ENCODE measurements at places on chromosomes 3 and 15.

- no peak for DNase-seq
Measured at GRCh38 chr3:47971081-47971480, 45.1 kb downstream of the MAP4 start.

DNA sequence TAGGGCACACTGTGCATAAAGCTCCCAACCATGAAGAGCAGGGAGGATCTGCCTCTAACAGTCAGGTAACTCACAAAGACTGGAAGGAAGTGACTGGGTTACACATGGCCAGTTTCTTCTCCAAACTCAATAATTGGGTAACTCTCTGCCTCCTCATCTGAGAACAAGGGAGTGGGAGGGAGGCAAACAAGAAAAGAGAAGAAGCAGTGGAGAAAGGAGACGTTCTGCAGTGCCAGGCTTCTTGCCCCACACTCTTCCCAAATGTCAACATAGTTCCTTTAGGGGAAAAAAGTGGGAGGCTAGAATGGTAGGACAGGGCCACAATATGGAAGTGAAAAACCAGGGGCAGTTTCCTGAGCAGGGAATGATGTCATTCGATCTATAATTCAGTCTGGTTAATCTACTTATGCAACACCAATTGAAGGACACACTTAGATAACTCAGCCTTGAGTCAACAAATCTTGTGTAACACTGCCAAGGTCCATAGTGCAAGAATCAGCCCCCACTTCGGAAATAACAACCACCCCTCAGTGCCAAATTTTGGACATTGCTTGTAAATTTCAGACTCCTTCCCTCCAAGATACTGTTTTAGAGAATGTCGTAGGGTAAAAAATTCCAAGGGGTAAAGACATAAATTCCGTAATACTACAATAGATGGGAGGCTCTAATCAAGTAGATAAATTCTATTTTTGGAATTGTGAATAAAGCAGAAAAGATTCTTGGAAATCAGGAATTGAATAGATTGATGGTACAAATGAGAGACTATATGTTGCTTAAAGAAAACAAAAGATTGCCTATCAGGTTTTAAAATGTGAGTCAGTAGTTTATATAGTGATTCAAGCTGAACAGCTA, 143.0 kb downstream of the LPP start:
- DNase-seq, result no peak

GRCh38 chr3:193574488-193575070, 18.4 kb upstream of the OPA1 start:
- DNase-seq, result no peak

DNA sequence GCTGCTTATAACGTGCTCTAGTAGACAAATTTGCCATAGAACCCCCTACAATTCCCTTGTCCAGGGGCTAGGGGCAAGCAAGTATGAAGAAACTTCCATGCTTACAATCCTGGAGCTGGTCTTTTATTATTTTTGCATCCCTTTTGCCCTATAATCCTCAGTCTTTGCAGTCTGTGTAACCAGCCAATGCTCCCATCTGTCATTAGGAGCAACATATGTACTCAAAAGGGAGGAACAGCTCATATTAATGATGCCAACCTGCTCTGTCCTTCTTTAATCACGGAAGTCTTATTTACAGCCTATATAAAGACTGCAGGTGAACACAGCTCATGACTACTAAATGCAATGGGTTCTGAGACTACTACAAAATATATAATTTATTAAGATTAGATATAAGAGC, 263.3 kb downstream of the ZIC1 start:
- DNase-seq, result no peak

DNA sequence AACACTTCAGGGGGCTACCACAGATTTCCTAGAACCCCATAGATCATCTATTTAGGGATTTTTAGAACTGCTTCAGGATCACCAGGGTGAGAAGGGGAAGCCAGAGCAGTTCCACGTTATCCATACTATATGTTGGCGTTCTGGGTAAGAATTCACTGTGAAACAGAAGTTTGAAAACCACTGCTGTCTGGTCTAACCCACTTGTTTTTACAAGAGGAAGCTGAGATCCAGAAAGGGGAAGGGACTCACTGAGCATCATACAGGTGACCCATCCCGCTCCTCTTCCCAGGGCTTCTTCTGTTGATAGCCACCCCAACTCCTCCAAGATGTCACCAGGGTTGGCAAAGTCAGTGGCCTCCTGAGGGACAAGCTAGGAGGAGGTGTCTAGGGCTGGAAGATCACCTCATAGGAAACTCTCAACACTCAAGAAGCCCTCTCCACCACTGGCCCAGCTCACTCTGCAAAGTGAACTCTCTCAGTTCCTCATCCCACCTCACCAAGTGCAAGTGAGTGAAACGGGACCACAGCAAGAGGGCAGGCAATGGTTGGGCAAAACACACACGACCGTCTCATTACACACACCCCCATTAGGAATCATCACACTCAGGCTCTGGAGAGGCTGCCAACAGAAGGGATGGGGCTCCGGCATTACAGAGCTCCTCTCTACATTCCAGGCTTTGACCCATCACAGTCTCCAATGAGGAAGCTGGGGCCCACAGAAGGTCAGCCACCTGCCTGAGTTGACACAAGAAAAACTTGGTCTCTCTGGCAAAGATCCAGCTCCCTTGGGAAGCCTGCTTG, 1.8 kb downstream of the DAPK2 start:
- DNase-seq, result no peak

- DNase-seq, result no peak
Measured at GRCh38 chr15:42693496-42693895, 43.4 kb downstream of the CDAN1 start.

GRCh38 chr15:75531041-75531450, 48.1 kb downstream of the PTPN9 start:
- no peak for DNase-seq

DNA sequence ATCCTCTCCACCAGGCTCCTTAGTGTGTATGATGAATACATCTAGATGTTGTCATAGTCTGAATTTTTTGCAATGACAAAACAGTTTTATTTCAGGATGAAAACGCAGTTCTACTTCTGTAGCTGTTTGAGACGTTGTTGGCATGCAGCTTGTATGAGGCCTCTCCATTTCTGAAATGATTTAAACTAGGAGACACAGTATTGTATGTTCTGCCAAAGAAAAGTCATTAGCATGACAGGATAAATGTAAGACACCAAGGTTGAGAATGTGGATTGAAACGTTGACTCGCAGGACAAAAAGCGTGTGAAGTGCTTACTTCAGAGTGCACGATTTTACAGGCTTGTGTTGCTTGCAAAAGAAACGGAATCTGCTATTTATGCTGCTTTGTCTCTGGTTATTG, 35.3 kb downstream of the ABHD17C start:
- DNase-seq, result no peak

DNA sequence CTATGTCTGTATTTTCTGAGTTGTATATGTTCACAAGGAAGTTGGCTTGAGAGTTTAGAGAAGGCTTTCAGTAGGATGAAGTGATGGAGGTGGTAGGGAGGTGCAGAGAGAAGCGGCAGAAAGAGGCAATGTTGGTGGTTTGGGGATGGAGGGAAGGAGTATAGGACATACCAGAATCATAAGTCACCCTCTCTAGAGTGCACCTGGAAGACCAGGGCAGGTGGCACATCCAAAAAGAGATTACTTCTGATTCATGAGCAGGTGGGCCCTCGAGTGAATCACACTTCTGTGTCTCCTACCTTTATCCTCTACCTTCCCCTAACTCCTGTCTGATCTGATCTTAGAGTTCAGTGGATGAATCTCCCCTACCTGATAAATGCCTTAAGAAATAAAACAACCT, 41.8 kb upstream of the MRPL3 start:
- DNase-seq, result no peak

- DNase-seq, result no peak
Measured at GRCh38 chr3:196169836-196170240, 41.4 kb downstream of the ZDHHC19 start.

GRCh38 chr3:196947136-196947859, 5.0 kb upstream of the NCBP2 start:
- DNase-seq, result no peak

DNA sequence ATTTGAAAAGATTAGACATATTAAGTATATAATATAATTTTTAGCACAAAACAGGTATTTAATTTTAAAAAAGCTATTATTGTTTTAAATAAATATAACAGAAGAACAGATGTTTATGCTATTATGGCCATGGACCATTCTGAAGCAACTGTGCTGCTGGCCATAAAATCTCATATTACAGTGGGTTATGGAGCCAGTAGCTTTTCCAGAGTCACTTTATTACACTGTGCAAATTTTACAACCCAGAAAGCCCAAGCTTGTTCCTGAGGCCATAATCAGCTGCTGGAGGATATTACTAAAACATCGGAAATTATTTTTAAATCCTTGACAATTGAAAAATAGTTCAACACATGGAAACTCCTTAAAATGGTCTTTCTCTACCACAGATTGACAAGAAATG, 557.3 kb upstream of the KCNMB2 start:
- no peak for DNase-seq

DNA sequence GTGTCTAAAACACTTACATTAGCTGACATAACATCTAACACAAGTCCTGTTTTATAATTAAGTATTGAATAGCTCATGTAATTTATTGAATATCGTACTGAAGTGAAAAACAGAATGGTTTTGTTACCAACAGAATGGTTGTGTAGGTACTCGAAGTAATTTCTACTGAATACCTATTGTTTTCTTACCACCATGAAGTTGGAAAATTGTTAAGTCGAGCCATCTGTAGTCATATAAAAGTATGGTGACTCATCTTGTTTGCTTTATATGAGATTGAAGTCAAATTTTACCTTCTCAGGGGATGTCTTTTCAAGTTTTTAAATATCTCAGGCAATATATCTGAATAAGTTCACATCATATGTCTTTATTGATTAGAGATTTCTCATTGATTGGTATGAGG, 37.6 kb downstream of the PIAS1 start:
- no peak for DNase-seq

DNA sequence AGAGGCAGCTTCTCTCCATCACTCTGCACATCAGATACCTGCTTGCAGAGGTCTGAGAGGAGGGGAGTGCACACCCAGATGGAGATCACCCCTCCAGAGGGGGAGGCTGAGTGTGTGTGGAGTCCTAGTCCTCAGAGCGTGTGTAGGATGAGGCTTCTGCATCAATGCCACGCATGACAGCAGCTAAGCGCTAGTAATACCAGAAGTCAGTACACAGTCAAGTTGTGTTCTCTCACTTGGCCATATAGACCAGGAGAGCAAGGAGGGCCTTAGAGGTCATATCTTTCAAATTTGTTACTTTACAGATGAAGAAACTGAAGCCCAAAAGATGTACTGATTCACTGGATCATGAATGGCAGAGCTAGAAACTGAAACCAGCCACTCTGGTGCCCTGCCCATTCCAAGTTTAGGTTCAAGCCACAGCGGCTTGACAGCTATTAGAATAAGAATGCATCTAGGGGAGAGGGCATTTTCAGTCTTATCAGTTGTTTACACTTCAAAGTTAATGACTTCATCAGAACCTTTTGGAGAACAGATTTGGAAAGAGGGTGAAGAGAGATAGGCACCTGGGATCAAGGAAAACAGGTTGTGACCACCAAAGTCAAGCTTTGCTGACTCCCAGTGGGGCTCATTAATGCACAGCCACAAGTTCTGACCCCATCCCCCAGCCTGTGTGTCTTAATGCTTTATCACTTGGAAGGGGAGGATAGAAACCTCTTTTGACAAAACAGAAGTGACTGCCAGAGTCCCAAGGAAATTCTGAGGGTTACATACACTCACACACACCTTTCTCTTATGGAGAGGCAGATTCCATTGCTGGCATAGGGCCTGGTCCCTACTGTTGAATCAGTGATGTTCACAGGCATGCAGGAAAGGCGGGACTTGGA, 310.3 kb downstream of the CHST2 start:
- no peak for DNase-seq

GRCh38 chr15:68278345-68278594, 725 bp downstream of the FEM1B start:
- peak; percentile 66 for DNase-seq

- no peak for DNase-seq
Measured at GRCh38 chr3:16073203-16073602, 101.3 kb upstream of the GALNT15 start.

DNA sequence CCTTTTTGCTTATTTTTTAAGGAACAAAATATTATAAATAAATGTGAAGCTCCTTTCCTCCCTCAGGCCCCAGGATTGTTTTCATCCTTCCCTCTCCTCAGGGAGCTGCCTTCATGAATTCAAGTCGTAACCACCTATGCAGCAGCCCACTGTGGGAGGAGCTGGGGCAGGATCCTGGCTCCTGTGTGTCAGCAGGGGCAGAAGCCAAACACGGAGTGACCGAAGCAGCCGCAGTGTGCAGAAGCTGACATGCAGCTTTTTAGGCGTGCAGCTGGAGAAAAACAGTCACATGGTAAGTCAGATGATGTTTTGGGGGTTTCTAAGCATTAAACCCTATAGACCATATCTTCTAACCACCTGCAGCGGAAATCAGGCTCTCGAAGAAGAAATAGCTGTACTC, 231.3 kb downstream of the OCA2 start:
- no peak for DNase-seq

- DNase-seq, result no peak
Measured at GRCh38 chr3:152745646-152746045, 89.3 kb upstream of the P2RY1 start.

- no peak for DNase-seq
Measured at GRCh38 chr3:94374439-94375161, 311.7 kb downstream of the NSUN3 start.

DNA sequence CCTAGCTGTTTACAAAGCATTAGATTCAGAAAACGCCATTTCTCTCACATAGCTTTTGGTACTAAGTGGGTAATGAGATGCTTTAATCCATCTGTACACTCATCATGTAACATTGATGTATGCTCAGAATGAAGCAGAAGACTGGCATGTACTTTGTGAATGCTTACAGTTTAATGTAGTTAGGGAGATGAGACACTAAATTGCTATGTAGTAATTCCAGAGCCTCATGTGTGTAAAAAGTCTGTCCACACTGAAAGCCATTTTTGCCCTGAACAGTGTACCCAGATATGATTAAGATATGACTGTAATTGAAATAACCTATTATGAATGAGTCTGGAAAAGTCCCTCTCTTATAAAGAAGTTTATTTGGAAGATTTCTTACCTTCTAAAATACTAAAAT, 66.5 kb downstream of the ARMC8 start:
- no peak for DNase-seq

GRCh38 chr3:112786002-112786590, 60.6 kb downstream of the CD200R1L start:
- DNase-seq, result no peak

All from NCI-H146 (cell line).